ENCODE measurements at places on chromosomes 13 and 19.

- DNase-seq = no peak
Measured at GRCh38 chr13:108807841-108808240, 178.4 kb downstream of the MYO16 start.

DNA sequence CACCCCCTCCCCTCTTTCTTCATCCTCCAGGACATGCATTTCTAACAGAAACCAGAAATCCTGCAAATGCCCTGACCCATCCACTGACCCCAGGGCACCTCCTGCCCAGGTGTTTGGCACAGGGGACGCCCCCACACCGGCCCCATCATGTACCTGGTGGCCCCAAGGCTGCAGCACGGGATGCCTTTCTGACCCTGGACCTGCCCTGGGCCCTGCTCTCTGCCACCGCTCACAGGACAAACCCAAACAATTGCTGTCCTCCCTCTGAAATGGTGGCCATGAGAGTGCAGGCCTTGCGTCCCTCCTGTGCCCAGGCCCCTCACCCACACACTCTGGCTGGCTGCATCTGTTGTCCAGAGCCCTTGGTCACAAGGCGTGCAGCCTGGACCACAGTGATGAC lies 12.1 kb downstream of the SCGB2B2 start:
- no peak for DNase-seq

- DNase-seq = no peak
Measured at GRCh38 chr13:49441312-49441711, 2.6 kb downstream of the CAB39L start.

- peak; percentile 72 for DNase-seq
Measured at GRCh38 chr19:38062959-38063761, 156.2 kb downstream of the SIPA1L3 start.

DNA sequence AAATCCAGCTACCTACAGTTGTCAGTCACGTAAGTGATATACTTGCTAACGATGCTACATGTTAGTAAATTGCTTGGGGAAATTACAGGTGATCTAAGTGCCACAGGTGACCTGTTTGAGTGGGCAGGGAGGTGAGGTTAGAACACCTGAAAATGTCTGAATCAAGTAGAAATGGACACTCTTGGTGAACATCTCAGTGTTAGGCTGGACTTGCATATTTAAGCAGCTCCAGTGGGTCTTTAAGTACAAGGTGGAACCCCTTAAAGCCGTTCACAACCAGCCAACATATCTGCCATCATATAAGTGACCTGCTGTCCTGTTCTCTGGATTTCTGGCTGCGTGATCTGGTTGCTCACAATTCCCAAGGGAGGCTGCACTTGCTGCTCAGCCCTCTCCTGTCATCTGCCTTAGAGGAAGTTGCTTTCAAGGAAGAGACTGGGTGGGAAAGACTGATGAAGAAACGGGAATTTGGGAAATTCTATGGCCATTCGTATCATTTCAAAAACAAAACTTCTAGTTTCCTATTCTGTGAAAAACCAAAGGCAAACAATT lies 244.0 kb downstream of the DCLK1 start:
- DNase-seq = no peak

DNA sequence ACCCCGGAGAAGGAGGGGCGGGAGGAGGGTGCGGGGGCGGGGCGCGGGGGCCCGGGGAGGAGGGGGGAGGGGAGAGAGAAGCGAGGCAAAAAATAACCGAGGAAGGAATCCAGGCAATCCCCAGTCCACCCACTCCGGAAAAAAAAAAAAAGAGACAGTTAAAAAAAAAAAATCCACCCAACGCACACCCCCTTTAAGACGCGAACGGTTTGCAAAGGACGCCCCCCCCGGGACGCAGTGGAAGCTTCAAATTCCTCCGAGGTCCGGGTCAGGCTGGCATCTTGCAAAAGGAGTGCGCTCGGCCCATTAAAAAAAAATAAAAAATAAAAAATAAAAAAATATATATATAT lies at the start of gene CACNA1A:
Gene CACNA1A (minus strand): TSS at position 9 of the 350 bp plus-strand sequence. CDS start 255 bp downstream, outside the sequence.
- DNase-seq = no peak

Measured in right hindlimb (tissue), 1 donor.